ENCODE measurements at places on chromosomes 2 and 18. TPM values are rescaled to one million over a fixed set of nuclear protein-coding genes. Genes with fewer than 3 reads are reported as not detected.

DNA sequence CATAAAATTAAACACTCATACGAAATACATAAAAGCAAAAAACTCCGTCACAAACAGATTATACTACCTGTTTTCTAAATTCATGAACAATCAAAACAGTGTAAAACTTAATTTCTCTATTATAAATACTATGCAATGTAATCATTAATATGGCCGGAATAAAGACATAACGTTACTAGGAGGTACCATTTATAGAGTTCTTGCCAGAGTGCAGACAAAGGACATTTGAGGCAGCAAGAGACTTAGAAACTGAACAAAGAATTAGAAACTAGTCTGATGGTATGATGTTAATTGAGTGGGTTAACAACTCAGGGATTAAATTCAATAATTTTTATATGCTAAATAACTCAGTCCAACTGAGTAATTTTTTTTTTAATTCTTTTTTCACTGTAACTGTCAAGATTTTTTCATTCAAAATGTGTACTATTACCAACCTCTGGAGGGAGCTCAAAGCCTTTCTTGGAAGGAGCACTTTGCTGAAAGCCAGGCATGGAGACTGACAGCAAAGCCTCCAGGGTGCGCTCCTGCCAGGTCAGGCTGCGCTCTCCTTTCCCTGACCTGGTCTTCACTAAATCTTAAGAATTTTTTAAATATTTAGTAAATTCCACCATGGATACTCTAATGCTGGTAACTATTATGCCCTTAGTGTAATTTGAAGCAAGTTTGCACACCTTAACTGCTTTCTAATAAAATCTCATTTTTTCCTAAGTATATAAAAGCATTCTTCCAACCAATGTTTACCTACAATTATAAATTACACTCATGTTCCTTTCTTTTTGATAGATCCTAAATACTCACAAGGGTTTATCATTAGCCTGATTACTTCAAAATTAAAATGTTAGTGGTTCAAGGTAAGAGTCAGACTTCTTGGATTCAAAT lies 34.1 kb downstream of the WDR35 start:
- peak; percentile 72 for DNase-seq
- peaks cover 37% of the 10 kb centered on the region for H3K36me3 ChIP-seq
- H3K27me3 ChIP-seq, result no peaks in the 10 kb centered on the region
- no peak overlapping the region for H3K4me3 ChIP-seq

The DSG4 gene
- not detected for total RNA-seq

- no peak overlapping the region for H3K4me3 ChIP-seq
- H3K36me3 ChIP-seq, result no peaks in the 10 kb centered on the region
- no peaks in the 10 kb centered on the region for H3K27me3 ChIP-seq
- DNase-seq, result no peak
- H3K4me1 ChIP-seq, result peaks cover 23% of the 10 kb centered on the region
Observed at GRCh38 chr2:204657024-204657423, 111.7 kb downstream of the PARD3B start.

DNA sequence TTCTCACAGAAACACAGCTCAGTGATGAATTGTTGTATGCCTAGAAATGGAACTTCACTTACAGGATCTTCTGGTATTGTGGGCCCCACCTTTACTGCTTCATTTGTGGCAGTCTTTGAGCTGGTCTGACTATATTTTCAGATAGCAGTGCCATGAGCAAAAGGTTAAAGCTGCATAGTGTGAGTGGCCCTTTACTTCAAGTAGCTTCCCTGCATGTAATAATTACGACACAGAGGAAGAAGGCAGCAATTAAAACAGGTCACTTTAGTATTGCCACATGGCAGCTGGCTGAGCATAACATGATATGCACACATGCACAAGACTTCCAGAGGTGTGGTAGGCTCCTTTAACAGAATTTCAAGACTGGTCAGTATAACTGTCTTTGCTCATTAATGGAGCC lies 426.3 kb upstream of the ZEB2 start:
- H3K27me3 ChIP-seq, result no peaks in the 10 kb centered on the region
- H3K4me3 ChIP-seq, result no peak overlapping the region
- H3K36me3 ChIP-seq, result no peaks in the 10 kb centered on the region
- peak; percentile 24 for DNase-seq

DNA sequence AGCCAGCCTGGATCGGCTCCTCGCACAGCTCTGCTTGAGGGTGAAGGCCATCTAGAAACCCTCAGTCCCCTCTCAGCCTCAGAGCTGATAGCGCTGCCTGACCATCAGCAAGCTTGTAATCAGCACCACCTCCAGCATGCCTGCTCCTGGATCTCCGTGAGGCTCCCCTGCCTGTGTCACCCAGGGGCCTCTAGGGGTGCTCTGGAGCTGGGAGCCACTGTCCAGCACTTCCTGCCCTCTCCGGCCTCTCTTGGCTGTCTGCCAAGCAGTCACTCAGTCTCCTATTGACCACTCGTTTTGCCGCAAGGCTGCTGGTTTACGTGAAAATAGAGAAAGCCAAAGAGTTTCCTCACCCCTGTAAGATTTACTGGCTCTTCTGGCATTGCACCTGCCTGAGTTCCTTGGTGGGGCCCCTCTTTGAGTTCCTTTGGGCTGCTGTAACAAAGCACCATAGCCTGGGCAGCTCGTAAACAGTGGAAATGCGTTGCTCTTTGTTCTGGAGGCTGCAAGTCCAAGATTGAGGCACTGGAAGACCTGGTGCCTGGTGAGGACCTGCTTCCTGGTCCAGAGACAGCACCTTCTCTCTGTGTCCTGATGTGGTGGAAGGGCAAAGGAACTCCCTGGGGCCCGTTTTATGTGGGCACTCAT lies 17.9 kb downstream of the CAPN10 start:
- no peak overlapping the region for H3K27ac ChIP-seq
- H3K4me3 ChIP-seq, result no peak overlapping the region
- H3K27me3 ChIP-seq, result peaks cover 9% of the 10 kb centered on the region
- no peaks in the 10 kb centered on the region for H3K4me1 ChIP-seq
- H3K36me3 ChIP-seq, result peaks cover 5% of the 10 kb centered on the region
- no peak for DNase-seq

GRCh38 chr2:59804732-59805131 lies 748.7 kb downstream of the BCL11A start:
- no peaks in the 10 kb centered on the region for H3K4me1 ChIP-seq
- no peaks in the 10 kb centered on the region for H3K36me3 ChIP-seq
- H3K27ac ChIP-seq, result no peak overlapping the region
- H3K4me3 ChIP-seq, result no peak overlapping the region

DNA sequence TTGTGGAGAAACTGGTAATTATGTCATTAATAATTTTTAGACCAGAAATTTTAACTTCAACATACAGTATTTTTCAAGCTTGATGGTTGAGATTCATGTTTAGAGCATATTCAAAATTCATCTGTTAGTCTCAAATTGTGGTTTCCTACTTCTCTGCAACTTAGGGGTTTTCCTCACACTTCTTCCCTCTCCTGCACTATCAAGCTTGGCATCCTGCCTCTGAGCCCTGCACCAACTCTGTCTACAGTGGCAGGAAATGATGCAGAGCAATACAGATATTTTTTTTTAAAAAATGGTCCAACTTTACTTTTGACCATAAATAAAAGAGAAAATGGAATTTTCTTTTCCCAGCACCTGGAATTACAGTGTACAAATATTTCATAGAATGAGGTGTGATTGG lies 247.3 kb downstream of the NUP35 start:
- no peak overlapping the region for H3K27ac ChIP-seq
- H3K27me3 ChIP-seq, result no peaks in the 10 kb centered on the region
- no peak overlapping the region for H3K4me3 ChIP-seq
- DNase-seq, result peak; percentile 4
- H3K4me1 ChIP-seq, result no peaks in the 10 kb centered on the region
- H3K36me3 ChIP-seq, result no peaks in the 10 kb centered on the region

GRCh38 chr2:217905395-217905794 lies 97.4 kb downstream of the TNS1 start:
- H3K4me1 ChIP-seq, result no peaks in the 10 kb centered on the region
- H3K27me3 ChIP-seq, result peaks cover 15% of the 10 kb centered on the region
- no peaks in the 10 kb centered on the region for H3K36me3 ChIP-seq
- no peak overlapping the region for H3K27ac ChIP-seq
- no peak overlapping the region for H3K4me3 ChIP-seq

DNA sequence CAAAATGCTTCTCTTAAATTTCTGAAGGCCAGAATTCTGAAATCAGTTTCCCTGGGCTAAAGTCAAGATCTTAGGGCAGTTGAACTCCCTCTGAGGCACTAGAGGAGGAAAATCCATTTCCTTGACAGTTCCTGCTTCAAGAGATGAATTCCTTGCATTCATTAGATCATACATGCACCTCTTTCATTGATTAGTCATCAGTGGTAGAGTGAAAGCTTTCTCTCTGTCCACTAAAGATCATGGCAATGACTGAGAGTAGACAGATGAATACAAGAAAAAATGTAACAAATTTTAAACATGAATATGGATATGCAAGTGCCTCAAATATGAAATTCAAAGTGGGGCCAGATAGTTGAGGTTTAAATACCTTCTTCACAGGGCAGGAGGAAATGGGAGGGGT lies 693.4 kb upstream of the TMEFF2 start:
- no peak for DNase-seq
- peaks cover 12% of the 10 kb centered on the region for H3K4me1 ChIP-seq
- no peaks in the 10 kb centered on the region for H3K36me3 ChIP-seq
- H3K27ac ChIP-seq, result no peak overlapping the region
- no peak overlapping the region for H3K4me3 ChIP-seq
- H3K27me3 ChIP-seq, result no peaks in the 10 kb centered on the region

DNA sequence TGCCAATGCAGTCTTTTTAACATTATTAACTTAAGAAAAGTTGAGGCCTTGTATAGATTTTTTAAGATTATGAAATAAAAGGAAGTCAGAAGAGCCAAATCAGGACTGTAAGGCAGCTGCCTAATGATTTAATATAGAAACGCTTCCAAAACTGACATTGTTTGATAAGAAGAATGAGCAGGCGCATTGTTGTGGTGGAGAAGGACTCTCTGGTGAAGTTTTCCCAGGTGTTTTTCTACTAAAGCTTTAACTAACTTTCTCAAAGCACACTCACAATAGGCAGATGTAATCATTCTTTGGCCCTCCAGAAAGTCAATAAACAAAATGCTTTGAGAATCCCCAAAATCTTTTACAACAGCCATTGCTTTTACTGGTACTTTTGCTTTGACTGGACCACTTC lies 288.6 kb upstream of the FIGN start:
- no peak overlapping the region for H3K27ac ChIP-seq
- H3K36me3 ChIP-seq, result no peaks in the 10 kb centered on the region
- no peak overlapping the region for H3K4me3 ChIP-seq
- no peaks in the 10 kb centered on the region for H3K27me3 ChIP-seq
- no peak for DNase-seq

The LCT gene
- not detected for total RNA-seq

DNA sequence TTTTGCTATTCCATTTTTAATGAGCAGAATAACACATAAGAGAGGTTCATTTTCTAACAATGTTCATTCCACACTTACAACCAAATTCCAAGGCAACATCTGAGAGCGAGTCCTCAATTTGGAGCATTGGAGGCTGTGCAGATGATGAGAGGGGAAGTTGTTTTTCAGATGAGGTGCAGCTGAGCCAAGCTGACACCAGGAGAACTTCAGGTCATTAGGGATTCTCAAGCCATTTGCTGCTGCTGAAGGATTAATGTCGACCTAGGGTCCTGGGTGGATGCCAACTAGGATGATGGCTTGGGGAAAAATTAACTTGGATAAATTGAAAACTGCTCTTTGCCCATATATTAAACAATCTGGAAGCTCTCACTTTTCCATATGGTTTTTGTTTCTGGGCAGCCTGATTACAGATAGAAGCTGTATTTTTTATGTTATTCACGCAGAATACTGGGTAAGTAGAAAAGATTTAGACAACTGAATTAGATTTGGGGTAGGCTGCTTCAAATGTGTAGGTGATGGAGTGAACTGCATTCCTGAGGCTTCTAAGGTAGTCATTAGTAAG lies 206.4 kb upstream of the SLC39A10 start:
- no peak overlapping the region for H3K4me3 ChIP-seq
- no peak overlapping the region for H3K27ac ChIP-seq
- H3K27me3 ChIP-seq, result no peaks in the 10 kb centered on the region
- no peaks in the 10 kb centered on the region for H3K36me3 ChIP-seq

DNA sequence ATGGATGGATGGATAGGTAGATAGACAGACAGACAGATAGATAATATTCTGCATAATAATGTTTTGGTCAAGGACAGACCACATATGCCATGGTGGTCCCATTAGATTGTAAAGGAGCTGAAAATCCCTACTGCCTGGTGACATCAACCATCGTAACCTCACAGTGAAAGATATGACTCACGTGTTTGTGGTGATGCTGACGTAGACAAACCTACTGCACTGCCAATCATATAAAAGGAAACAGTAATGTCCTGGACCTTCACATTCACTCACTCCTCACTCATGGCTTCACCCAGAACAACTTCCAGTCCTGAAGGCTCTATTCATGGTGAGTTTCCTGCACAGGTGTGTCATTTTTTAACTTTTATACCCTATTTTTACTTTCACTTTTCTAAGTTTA lies 202.9 kb upstream of the TPO start:
- no peaks in the 10 kb centered on the region for H3K36me3 ChIP-seq
- no peak overlapping the region for H3K27ac ChIP-seq
- peaks cover 3% of the 10 kb centered on the region for H3K4me1 ChIP-seq

The FNDC4 gene
- 0.79 TPM for total RNA-seq

GRCh38 chr18:78244779-78245178 lies 734.8 kb upstream of the SALL3 start:
- H3K27ac ChIP-seq, result no peak overlapping the region
- no peak for DNase-seq
- H3K4me3 ChIP-seq, result no peak overlapping the region
- no peaks in the 10 kb centered on the region for H3K36me3 ChIP-seq

- DNase-seq, result no peak
- no peaks in the 10 kb centered on the region for H3K27me3 ChIP-seq
- H3K27ac ChIP-seq, result no peak overlapping the region
- no peak overlapping the region for H3K4me3 ChIP-seq
Observed at GRCh38 chr18:49854681-49855080, 41.3 kb upstream of the ACAA2 start.

DNA sequence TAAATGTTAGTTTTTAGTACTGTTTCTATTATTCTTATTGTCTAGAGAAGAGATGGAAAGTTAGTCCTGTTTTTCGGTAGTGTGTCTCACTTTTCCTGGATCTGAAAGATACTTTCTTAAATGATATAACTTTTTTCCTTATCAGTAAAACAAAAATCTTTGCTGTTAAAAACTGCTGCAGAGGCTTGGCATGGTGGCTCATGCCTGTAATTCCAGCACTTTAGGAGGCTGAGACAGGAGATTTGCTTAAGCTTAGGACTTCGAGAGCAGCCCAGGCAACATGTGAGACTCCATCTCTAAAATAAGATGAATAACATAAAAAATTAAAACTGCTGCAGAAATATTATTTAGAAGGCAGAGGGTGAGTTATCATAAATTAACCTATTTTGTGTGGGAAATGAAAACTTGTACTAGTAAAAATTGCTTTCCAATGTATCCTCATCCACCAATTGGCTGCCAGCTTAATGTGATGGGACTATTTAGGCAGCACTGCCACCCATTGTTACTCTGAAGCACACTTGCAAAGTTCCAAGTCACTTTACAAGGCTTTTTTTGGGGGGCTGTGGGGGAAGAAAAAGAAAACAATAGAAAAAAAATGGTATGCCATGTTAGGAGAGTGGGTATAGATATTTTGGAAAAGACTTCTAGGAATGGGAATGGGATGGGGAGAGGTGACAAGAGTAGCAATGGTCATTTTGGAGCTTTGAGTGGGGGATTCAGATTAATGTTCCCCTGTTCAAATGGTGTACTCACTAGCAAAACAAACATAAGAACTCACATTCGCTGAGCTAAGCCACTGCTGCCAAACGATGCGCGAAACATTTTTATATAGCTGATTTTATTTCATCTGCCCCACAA lies 62.7 kb downstream of the MEIS1 start:
- DNase-seq, result peak; percentile 7
- peak overlapping the region; percentile 85 for H3K27ac ChIP-seq
- H3K4me3 ChIP-seq, result no peak overlapping the region
- H3K36me3 ChIP-seq, result peaks cover 5% of the 10 kb centered on the region

The CNRIP1 gene
- total RNA-seq, result 2.4 TPM

Data from MCF 10A (cell line).